AG04450 (cell line): ENCODE measurements at places on chromosomes 7 and 10. TPM values are rescaled to one million over a fixed set of nuclear protein-coding genes. Genes with fewer than 3 reads are reported as not detected.

- DNase-seq: no peak
Observed at GRCh38 chr7:83159731-83160130, 3.0 kb downstream of the PCLO start.

DNA sequence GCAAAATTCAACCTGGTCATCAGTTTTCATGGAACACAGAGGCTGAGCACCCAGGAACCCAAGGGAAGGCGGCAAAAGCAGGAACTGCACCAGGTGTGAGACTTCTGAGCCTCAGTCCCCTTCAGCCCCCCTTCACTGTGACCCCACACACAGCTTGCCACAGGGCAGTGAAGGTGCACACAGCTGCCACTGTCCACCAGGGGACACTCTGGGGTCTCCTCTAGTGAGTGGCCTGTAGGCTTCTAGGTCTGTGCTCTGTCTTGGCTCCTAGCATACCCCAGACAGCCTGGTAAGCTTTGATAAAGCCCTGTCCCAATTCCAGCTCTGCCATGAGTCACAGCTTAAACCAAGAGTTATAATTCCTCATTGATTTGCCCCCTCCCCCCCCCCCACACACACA lies 12.1 kb downstream of the KCNH2 start:
- DNase-seq: no peak

The PPA1 gene
- 148 and 227 TPM in 2 replicates for polyA plus RNA-seq

DNA sequence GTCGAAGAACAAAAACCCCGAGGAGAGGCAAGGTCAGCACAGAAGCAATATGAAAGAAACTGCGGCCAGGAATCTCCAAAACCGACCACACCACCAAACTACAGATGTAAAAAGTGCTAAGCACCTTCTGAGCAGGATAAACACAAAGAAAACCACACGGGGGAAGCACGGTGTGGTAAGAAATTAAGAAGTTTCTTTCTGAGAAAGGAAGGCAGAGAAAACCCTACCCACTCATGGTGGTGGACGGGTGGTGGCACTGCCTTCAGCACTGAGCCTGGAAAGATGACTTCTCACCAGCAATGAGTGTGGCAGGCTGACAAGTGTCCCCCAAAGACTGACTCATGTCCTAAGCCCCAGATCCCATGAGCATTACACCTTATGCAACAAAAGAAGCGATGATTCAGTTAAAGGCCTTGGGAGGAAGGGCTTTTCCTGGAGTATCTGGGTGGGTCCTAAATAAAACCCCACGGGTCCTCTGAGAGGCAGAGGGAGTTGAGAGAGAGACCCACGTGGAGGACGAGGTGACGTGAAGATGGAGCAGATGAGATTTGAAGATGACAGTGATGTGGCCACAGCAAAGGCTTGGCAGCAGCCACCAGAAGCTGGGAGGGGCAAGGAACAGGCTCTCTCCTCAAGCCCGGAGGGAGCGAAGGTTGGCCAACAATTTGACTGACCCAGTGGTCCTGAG lies 124.9 kb downstream of the DLG5 start:
- DNase-seq: no peak

The PPP1R17 gene
- not detected in 2 replicates for polyA plus RNA-seq

The NMT2 gene
- polyA plus RNA-seq: 36.3 and 38.2 TPM in 2 replicates

GRCh38 chr10:91672021-91672608 lies 39.2 kb upstream of the PPP1R3C start:
- peak; percentile 37 for DNase-seq

DNA sequence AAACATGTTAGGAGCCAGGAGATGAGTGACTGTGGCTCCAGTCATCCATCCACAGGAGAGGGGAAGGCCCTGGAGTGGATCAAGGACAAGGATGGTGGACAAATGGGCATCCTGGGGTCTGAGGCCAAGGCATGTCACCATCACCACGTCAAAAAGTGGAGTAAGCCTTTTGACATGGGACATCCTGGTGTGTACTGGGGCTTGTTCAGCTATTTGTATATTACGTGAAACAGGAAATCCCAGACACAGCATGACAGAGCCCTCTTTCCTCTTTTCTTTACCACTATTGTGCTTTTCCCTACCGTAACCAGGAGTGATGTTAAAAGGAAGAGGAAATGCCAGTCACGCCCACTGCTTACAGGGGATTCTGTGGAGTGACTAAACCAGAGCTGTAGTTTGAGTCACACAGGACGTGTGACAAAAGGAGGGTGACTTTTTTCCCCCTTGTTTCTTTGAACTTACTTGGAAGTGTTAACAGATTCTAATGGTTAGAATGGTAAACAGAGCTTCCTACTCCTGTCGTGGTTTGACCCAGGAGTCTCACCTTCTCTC lies 15.4 kb downstream of the ACSL5 start:
- DNase-seq: no peak

The AKR1C1 gene
- 114 and 125 TPM in 2 replicates for polyA plus RNA-seq

GRCh38 chr10:79305515-79305914 lies 41.8 kb upstream of the PPIF start:
- DNase-seq: no peak

The PON1 gene
- not detected in 2 replicates for polyA plus RNA-seq

DNA sequence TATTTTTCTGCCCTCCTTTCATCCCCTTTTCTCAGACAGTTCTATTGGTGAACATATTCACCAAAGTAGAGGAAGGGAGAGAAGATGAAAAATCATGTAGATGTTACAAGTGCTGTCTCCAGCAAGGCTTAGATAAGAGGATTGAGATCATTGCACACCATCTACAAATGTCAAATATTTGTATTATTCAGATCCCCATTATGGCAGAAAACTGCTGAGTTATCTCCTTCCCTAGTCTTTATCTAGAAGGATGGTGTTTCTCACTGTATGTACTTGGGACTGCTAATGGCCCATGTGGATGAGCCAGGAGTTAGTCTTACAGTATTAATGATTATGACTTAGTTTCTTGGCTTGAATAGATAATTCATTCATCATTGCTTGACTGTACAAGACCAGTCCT lies 147.2 kb upstream of the EEPD1 start:
- DNase-seq: no peak

DNA sequence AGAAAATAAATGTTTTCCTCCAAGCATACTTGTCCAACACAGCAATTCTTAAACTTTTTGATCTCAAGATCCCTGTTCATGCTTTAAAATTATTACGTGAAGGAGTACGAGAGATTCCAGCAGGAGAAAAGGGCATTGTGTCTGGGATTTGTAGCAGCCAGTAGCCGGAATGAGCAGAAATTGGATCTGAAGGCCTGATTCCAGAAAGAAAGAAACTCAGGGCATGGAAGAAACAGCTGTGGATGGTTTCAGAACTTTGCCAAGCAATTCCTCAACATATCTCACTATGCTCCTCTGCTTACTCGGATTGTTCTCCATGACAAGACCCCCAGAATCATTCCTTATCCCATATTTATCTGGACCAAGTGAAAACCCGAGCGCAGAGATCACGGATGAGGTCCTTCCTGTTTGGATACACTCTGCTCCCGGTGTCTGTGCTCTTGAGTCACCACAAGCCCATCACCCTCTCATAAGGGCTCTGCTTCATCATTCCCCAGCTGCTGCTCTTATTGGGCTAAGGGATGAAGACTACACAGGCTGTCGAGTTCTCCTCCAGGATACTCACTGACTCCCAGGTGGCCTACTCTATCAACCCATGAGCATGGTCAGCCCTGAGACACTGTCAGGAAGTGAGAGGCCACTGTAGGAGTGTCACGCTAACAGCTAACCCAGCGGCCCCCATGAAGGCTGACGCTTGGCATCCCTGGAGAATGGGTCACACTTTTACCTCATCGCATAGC lies 121.0 kb upstream of the LANCL2 start:
- DNase-seq: no peak

The OR13A1 gene
- polyA plus RNA-seq: not detected in 2 replicates

- DNase-seq: no peak
Observed at GRCh38 chr10:68463365-68464093, 8.2 kb downstream of the DNA2 start.

- DNase-seq: no peak
Observed at GRCh38 chr7:18361756-18362155, 133.8 kb upstream of the HDAC9 start.

The HOGA1 gene
- polyA plus RNA-seq: 0.41 and 0.53 TPM in 2 replicates

The NPTX2 gene
- 0.02 TPM in 1 of 2 replicates, not detected in the other for polyA plus RNA-seq

DNA sequence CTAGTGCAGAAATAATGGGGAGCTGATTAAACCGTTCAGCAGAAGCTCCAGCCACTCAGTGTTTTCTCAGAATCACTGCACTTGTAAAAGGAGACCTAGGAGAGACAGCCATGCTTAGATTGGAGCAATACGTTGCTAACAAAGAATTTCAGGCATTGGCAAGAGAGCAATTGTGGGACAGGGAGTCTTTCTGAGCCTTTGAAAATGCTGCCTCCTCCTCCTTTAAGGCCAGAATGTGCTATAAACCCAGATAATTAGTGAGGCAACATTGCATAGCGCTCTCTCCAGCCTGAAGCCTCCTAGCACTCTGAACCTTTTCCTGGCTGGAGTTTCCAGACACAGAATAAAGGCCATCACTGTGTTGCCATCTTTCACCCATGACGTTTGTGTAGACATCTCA lies 18.5 kb upstream of the PTPRN2 start:
- DNase-seq: no peak

- DNase-seq: no peak
Observed at GRCh38 chr7:22784346-22784745, 38.3 kb downstream of the TOMM7 start.

- peak; percentile 65 for DNase-seq
Observed at GRCh38 chr10:119750391-119751230, 24.8 kb downstream of the INPP5F start.

The GIMAP1 gene
- polyA plus RNA-seq: not detected in 2 replicates

The AGAP5 gene
- polyA plus RNA-seq: 2.9 and 3.3 TPM in 2 replicates

GRCh38 chr10:62759599-62760175 lies 44.8 kb upstream of the ADO start:
- DNase-seq: no peak

The ZC3HAV1L gene
- 9.9 and 10.0 TPM in 2 replicates for polyA plus RNA-seq

The ADARB2 gene
- polyA plus RNA-seq: not detected in 2 replicates

The ZNF680 gene
- 1.8 and 2.9 TPM in 2 replicates for polyA plus RNA-seq

The ACSM6 gene
- polyA plus RNA-seq: not detected in 2 replicates

DNA sequence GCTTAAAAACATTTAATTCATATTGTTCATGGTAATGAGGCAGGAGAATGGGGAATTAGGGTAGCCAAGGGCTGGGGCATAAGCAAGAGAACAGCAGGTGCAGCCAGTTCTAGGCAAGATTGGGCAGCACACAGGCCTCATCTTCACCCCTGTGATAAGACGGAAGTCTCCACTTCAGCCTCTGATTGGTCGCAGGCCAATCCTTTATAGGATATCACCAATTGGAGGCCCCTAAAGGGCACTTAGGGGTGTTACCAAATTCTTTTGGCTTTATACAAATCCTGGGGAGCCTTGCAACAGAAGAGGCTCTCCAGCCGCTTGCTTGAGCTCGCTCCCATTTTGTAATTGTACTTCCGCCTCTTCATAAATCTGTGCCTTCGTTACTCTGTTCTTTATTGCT lies 231.1 kb downstream of the REEP3 start:
- no peak for DNase-seq

The SFXN2 gene
- 6.5 and 7.2 TPM in 2 replicates for polyA plus RNA-seq

DNA sequence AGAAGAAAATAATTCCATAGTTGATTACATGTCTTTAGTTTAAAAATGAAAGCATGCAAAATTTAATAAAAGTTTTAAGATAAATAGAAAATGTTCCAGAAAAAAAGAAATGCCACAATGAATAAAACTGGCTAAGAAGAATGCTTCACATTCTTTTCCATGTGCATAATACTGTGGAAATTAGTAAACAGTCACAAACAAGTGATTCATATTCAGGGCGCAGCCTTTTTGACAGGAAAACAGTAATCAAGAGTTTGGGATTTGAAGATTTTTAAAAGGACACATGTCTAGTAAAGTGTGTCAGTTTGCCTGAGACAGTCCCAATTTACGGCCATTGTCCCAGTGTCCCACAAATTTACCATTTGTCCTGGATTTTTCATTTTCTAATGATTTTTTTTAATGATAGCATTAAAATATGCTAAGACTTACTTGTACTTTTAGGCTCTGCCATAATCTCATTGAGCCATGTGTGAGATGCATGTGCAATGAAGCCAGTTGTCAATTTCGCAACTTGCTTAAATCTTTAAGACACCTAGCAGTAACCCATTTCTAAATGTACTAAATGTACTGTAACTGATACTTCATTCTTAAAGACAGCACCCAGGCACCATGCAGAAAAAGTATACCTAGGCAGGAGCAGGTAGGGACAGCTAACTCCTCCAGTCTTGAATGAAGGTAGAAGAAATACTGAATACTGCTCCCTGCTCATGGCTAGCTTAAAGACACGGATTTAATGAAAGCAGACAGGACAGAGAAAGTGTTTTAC lies 46.9 kb downstream of the ZNF438 start:
- no peak for DNase-seq

DNA sequence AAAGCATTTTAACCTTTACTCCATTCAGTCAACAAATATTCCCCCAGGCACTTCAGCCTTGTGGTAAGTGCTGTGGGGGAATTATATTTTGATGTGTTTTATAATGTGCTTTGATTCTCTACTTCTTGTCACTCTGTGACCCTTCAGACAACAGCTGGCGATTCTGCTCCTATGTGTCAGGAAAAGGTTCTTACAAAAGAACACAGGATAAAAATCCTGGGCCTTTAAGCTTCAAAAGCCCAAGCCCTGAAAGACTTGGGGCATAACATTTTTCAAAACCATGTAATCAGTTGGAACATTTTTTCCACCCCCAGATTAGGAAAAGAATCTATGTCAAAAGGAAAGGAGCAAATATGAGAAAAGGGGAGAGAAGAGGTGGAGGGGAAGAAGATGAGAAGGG lies 37.8 kb upstream of the LRRC17 start:
- no peak for DNase-seq

- DNase-seq: no peak
Observed at GRCh38 chr7:112069879-112070321, 136.3 kb downstream of the DOCK4 start.

GRCh38 chr10:110783509-110784107 lies 88.1 kb upstream of the PDCD4 start:
- no peak for DNase-seq

The LHFPL3 gene
- polyA plus RNA-seq: not detected in 2 replicates

DNA sequence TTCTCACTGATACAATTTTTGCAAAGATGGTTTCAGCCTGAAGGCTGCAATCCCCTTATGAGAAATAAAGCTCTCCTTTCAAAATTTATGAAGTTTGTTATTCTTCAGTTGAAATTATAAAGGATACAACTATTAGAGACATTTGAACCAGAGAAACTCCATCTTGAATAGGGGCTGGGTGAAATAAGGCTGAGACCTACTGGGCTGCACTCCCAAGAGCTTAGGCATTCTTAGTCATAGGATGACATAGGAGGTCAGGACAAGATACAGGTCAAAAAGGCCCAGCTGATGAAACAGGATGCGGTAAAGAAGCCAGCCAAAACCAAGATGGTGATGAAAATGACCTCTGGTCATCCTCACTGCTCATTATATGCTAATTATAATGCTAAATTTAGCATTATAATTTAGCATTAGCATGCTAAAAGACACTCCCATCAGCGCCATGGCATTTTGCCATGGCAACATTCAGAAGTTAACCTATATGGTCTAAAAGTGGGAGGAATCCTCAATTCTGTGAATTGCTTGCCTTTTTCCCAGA lies 22.4 kb upstream of the IFIT1B start:
- no peak for DNase-seq

- no peak for DNase-seq
Observed at GRCh38 chr7:158472596-158472995, 115.0 kb downstream of the PTPRN2 start.

The NPY gene
- 0.32 TPM in 1 of 2 replicates, not detected in the other for polyA plus RNA-seq
